ENCODE measurements at places on chromosomes 2 and 18.
A peak's percentile ranks its signal among the peaks of the same experiment; 100 is the strongest.

- no peak for DNase-seq
Observed at GRCh38 chr2:133691336-133691735, 123.1 kb upstream of the NCKAP5 start.

DNA sequence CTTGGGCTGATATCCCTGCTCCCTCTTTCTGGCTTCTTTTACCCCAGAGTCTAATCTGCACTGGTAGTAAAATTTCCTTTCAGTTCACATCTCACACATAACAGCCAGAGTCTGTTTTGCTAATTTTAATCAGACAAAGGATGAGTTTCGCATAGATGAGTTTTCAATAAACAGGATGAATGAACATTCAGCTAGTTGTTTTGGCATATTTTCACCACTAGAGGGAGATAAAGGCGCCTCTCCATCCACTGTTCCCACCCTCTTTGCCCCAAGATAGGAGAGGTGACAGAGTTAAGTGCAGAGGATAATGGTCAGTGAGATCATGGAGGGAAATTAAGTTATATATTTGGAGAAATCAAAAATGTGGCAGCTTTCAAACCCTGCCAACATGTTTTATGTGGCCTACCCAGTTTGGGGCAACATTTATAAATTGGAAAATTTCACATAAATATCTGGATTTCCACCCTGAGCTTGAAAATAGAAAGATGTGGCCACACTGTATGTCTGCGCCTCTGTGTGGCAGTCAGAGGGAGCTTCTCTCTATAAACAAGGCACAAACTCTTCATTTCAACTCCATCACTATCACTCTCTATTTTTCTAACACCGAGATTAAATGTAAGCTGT, 48.5 kb upstream of the DTNA start:
- peak; percentile 2 for DNase-seq

DNA sequence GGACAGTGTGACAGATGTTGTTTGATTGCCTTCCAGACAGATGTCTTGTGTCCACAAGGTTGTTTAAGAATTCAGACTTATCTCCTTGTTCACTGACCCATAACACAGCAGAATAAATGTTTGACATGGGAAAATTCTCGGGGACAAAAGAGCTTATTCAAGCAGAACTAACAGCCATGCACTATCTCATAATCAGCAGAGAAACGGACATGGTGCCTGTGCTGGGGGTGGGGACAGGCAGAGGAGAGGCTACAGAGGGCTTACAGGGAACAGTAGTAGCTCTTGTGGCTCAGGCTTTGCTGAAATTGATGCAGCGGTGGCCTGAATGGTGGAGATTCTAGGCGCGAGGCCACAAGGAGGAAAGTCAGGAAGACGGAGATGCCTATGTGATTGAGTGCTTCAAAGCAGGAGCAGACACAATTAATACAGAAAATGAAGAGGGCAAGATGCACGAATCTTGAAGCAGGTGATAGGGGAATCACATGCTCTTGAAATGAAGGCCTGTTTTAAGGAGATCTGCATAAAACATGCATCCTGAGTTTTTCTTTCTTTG, 62.0 kb upstream of the CAB39 start:
- DNase-seq, result no peak

DNA sequence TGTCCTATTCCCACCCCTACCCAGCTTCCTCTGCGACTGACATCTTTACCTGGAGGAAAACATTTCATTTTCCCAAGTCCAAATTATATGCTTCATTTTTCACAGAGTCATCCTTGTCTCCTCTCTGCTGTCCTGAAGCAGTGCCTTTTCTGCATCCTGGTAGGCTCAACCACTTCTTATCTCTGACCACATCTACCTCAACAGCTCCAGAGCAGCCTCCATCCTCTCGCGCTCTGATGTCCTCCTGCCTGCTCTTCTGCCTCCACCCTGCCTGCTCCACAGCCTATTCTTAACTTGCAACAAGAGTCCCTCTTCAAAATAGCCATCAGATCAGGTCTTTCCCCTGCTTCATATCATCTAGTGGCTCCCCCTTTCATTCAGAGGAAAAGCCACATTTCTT, 457.1 kb downstream of the PARD3B start:
- DNase-seq, result no peak

DNA sequence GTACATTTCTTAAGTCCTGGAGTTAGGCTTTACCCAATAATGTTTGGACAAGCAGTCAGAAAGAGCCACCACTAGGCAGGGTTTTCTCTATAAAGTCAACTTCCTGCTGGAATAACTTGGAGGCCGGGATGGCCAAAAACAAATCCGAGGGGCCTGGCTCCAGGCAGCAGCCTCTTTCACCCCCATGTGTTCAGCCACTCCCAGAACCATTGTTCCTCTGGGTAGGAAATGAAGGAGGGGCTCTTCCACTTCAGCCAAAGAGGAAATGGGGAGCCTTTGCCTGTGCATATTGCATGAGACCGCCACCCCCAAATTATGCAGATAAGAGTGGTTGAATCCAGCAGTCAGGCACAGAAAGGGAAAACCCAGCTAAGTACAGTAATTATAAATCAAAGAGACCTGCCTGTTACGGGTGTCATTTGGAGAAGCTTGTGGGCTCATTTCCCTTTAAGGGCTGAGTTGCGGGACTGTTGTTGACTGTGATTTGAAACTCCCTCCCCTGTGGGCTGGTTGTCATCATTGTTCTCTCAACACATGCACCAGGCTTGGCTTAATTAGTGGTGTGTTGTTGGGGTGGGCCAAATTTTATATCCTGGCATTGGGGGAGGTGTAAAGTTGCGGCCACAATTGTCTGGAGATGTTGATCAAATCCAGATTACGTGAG, 212.8 kb upstream of the SOX11 start:
- no peak for DNase-seq

DNA sequence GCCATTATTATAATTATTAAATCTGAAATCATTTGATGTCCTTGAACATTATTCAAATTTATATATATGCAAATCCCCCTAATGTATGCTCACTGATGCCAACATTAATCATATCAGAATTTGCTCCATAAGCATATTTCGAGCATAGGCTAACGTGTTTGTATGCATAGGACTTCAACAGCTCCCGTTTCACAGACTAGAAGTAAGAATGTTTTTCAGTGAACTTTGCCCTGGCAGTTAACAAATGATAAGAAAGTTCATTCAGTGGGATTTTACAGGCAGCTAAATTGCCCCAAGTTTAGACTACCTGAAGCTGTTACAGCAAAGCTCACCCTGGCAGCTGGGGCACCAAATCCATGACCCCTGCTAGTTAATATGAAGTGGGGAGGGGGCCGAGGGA, 272.0 kb downstream of the LNPK start:
- no peak for DNase-seq

GRCh38 chr18:22282311-22283115, 113.1 kb downstream of the GATA6 start:
- DNase-seq, result peak; percentile 42

GRCh38 chr18:76453057-76453561, 41.9 kb downstream of the ZNF516 start:
- no peak for DNase-seq

- no peak for DNase-seq
Observed at GRCh38 chr18:8332286-8332685, 277.0 kb upstream of the RAB12 start.

- no peak for DNase-seq
Observed at GRCh38 chr2:217813828-217814227, 189.0 kb downstream of the TNS1 start.

DNA sequence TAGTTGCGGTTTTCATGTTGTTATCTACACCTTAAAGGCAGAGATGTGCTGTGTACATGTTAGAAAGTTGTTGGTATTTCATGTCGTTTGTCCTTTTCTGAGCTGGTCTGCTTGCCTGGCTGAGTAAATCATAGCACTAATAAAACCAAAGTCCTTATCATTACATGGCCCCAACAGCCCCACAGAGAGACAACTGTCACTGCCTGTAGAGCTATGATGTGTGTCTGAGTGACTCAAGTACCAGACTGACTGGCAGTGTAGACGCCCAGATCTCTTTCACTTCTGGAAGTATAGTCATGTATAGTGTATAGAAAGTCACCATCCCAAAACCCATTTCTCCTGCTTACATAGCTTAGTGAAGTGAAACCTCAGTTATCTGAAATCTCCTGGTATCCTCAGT, 4.3 kb downstream of the SOCS6 start:
- no peak for DNase-seq

DNA sequence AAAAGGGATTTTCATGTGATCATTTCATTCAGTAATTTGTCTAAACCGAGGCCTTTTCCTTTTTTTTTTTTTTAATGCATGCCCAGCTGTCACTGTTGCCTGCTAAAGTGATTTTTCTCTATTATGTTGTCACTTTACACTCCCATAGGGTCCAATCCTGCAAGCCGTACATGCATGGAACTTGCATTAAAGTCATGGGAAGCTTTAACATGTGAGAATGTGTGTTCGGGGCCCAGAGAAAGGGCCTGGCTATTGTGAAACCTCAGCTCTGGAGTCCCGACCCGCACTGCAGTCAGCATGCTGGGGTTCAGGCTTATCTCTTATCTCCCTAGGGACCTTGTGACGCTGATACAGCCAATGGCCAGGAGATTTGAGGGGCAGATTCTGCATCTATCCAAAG, 474.6 kb downstream of the SLC4A3 start:
- DNase-seq, result no peak

- DNase-seq, result no peak
Observed at GRCh38 chr2:222288590-222289277, 10.1 kb downstream of the PAX3 start.

DNA sequence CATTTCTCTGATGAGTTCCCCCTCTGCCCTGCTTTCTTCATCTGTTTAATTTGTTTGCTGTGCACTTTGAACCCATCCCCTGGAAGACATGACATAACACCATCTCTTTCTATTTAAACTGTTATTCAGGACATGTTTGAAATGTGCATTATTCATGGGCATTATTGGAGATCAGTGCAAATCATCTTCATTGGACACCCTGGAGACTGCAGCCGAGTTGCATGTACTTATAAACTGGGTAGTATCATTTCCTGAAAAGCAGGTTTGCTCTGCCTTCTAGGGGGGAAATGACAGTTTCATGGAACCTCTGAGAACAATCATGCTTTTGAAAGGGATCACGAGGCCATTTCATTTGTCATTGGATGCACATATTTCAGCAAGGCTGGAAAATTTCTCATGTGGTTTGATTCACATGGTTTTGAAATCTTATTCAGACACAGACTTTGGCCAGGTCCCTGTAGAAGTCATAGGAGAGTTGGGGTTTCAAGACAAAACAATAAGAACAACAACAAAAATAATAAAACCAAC, 462.8 kb upstream of the MEX3C start:
- DNase-seq, result no peak

DNA sequence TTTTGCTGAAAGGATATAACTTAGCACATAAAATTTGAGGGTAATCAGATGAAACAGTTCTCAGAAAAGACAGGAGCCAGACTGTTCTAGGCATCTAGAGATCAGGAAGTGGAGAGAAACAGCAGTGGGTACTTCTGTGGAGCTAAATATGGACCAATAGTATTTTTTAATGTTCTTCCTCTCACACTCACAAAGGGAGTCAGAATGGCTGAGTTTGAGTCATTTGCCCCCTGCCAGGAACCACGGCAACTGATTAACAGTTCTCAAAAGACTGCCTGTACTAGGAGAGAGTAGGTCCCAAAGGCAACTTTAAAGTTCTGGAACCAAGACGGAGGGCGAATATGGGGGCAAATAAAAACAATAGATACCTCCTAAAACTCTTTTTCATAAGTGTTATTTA, 107.5 kb downstream of the GULP1 start:
- no peak for DNase-seq

DNA sequence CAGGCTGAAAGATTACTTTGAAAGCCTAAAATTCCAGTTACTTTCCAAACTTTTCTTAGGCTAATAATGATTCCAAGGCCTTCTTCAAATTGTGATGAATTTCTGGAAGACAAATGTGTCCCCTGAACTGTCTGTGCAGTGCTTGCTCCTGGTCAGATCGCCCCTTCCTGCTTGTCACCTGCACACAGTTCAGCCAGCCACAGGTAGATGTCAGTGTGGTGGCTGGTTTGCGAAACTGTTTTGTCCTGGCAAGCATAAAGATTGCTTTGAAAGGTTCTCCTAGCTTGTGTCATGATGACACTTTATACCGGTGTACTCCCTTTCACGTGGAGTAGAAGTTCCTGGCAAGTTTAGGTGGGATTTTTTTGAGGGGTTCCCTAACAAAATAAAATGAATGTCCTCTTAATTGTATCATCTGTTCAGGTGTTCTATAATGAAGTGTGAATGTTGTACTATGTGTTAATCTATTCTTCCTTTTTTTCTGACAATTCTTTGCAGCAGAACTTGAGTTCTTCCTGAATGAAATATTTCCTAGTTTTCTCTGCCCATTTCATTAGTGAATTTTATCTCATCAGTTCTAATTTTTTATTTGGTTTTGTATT, 298.8 kb downstream of the ZNF407 start:
- DNase-seq, result no peak

DNA sequence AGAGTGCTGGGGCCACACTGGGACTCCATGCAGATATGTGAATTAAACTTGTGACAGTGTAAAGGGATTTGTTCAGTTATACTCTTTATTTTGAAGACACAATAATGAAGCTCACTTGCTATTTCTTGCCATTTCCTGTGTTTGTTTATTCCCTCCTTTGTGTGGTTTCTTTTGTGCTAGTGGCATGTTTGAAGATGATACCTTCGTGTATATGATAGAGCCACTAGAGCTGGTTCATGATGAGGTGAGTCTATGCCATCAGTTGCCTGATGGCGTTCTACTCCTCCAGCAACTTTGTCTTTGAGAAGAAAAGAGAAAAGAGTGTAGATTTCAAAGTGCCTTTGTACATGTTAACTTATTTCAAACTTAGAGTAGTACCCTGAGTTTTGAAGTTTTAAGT, 99.2 kb upstream of the FAM237A start:
- no peak for DNase-seq

GRCh38 chr2:159146996-159147666, 139.4 kb downstream of the WDSUB1 start:
- no peak for DNase-seq

- no peak for DNase-seq
Observed at GRCh38 chr2:203718087-203718486, 11.6 kb downstream of the CD28 start.

GRCh38 chr18:45617284-45617683, 2.0 kb downstream of the SLC14A2 start:
- peak; percentile 63 for DNase-seq

GRCh38 chr18:22197668-22198067, 28.3 kb downstream of the GATA6 start:
- no peak for DNase-seq

GRCh38 chr18:46485675-46486194, 171.3 kb downstream of the LOXHD1 start:
- DNase-seq, result no peak

- no peak for DNase-seq
Observed at GRCh38 chr2:143779021-143779420, 649.8 kb downstream of the ARHGAP15 start.

DNA sequence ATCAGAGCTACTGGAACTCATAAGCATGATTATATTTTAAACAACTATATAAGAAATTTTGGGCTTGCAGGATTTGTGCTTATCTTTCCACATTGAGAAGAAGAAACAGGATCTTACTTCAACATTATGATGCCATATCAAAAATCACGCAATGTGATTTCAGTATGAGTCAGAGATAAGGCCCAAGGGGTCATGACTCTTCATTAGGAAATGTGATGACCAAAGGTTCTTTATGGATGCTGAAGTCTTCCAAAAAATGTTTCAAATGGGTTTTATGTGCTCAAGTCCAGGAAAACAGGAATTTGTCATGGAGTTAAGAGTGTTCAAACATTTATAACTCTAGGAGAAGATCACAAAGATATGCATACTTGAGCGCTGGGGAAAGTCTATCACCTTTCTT, 7.8 kb upstream of the SERPINB2 start:
- no peak for DNase-seq

GRCh38 chr2:38277245-38278116, 99.6 kb downstream of the ATL2 start:
- no peak for DNase-seq

Data from amniotic stem cell (primary cell).